Effector memory CD4-positive, alpha-beta T cell (primary cell): ENCODE measurements at places on chromosomes 13 and 19.

DNA sequence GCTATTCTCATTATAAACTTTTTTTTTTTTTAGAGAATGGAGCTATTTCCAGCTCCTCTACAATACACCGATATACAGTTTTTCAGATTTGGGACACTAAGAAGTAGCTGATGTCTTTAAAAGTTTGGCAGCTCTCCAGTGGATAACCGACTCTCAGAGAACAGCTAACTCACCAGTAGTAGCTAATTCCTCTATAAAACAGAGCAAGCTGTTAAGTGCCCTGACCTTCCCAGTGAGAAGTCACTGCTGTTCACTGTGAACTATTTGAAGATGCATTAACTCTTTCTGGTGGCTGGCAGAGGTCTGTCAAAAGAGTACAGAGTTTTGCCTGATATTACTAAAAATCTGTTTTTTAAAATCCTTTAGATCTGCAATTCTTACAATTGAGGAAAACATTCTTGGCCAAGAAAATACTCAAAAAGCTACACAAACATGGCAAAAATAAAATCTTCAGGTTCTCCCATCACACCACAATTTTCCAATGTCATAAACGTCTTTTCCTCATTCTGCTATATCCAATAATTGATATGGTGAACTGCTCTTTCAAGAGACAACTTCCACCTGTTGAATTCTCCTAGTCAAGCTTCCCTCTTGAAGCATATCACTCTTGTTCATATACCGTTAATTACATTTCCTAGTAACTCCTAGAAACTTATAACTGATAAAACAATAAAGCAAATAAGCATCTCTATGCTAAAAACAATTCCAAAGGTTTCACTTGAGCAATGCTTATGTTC is 44.2 kb downstream of the TBC1D4 start:
- no peak for DNase-seq

GRCh38 chr13:66617786-66618185 is 612.4 kb downstream of the PCDH9 start:
- no peak for DNase-seq

GRCh38 chr19:36837906-36838783 is at the start of gene ZNF790:
Gene ZNF790, minus strand, starts transcription at chr19:36838387. Its CDS starts 12,768 bp downstream, at chr19:36825619.
- peak; percentile 63 for DNase-seq

GRCh38 chr19:41566001-41566400 is 10.0 kb upstream of the CEACAM21 start:
- DNase-seq = no peak

GRCh38 chr13:77872995-77873394 is 45.6 kb downstream of the EDNRB start:
- no peak for DNase-seq
